ENCODE measurements at places on chromosomes 6 and 20. TPM values are rescaled to one million over a fixed set of nuclear protein-coding genes. Genes with fewer than 3 reads are reported as not detected.

Gene TBX18
- total RNA-seq: 11.8 TPM

Gene LKAAEAR1
- total RNA-seq: 0.98 TPM

Gene HLA-DPA1
- total RNA-seq: 155 TPM

Gene OSTM1
- total RNA-seq: 8.5 TPM

Gene OR2B6
- not detected for total RNA-seq

Gene NHLRC1
- total RNA-seq: 0.40 TPM

Gene RTN4IP1
- 6.0 TPM for total RNA-seq

Gene POPDC3
- 30.0 TPM for total RNA-seq

Gene HIVEP1
- total RNA-seq: 7.3 TPM

Gene GPR6
- not detected for total RNA-seq

Gene PGC
- not detected for total RNA-seq

Gene CCN5
- total RNA-seq: not detected

Gene SLC17A2
- total RNA-seq: not detected

Gene UBD
- 1.4 TPM for total RNA-seq
